Effector memory CD8-positive, alpha-beta T cell (primary cell): ENCODE measurements at places on chromosomes 2 and 18.

- DNase-seq, result no peak
These were observed 16.5 kb downstream of the LPIN1 start for GRCh38 chr2:11762799-11763461.

DNA sequence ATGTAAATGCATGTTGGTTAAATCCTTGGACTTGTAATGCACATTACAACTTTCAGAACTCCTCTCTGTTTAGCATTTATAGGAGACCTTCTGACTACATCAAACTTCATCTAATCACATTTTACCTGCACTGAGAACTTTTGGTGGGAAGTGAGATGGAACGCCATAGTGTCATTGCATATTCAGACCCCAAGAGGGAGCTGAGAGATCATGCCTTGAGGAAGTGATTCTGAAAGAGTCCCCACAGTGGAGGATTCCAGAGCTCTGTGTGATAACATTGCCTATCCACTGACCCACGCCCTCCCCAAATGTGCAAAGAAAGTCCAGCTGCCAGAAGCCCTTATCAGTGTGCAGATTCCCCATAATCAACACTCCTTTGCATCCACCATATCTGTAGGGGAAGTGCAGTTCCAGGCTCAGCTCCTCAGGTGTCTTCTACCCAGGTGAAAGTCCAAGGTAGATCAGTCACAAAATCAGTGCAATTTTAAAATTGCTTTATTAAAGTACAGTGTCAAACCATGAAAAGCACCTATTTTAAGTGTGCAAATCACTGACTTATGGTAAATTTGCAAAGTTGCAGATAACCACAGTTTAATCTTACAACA lies 212.4 kb downstream of the RPIA start:
- no peak for DNase-seq

DNA sequence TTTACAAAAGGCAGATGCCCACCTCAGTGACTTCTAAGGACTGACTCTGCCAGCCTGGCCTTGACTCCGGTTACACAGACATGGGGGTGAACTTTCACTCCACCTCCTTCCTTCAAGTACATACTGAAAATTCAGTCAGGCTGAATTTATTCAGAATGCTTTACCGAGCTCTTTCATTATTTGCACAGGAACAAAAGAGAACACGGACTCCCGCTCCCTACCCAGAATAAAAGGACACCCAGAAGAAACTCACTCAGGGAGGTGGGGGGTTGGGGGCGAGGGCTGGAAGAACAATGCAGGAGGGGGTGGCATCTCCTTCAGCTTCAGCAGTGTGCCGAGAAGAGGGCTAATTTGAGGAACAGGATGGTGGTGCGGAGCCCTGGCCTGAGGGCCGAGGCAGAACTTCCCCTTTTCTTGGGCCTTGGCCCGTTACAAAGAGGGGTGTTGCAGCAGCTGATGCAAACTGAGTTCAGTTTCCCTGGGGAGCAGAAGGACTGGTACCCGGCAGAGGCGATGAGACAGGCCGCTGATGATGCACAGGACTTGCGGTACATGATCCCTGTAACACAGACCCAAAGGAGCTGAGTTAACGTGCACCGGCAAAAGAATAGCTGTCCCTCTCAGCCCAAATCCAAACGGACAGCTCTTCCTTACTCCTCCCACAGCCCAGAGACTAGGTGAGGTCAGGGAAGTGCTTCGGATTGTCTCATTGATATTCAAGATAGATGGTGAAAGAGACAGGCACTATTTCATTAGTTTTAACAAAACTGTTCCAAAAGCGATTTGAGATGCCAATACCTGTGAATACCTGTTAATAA lies 24.1 kb downstream of the LYPD1 start:
- DNase-seq, result no peak

DNA sequence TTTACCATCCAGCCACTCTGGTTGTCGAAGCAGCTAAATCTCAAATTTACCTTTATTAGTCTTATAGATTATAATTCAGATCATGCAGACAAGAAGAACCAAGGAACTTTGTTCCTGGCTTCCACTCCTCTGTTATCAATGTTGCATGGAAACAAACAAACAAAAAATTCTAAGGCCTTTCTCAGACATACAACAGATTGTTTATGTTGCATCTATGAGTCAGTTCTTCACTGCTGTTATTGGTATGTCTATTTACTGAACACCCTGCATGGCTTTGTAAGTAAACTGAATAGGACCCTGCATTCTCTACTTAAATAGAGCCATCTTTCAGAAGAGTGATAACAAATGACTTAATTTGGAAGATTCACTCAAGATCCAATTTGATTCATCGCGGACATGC lies 1.6 kb upstream of the ANKRD44 start:
- no peak for DNase-seq

DNA sequence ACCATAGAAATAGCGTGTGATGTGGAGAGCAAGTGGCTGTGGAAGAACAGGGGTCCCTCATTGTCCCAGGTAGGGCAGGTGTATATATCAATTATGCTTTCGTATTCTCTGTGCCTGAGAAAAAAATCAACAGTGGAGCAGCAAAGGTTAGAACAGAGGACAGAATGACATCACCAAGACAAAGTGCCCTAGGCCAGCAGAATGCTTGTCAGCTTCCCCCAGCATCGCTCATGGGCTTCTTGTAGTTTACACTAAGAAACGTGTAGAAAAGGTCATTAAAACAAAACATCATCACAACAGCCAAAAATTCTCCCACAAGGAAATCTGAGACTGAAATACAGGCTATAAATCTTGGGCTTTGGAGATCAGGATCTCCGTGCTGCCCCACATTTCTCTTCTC lies 288.0 kb downstream of the TDRD15 start:
- no peak for DNase-seq

DNA sequence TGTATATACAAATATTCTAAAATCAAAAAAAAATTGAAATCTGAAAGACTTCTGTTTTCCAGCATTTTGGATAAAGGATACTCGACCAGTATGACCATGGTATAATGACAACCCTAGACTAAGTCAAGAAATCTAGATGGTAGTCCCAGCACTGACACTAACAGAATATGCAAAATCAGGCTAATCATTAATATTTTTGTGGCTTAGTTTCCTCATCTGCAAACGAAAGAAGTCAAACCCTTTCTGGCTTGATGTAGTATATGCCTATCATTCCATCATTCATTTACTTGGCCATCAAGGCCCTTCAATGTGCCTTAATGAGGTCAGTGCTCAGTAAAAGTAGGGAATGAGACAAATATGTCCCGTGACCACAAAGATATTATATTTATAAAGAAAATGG lies 83.5 kb downstream of the NCKAP5 start:
- DNase-seq, result no peak

- no peak for DNase-seq
These were observed 294.9 kb downstream of the DYSF start for GRCh38 chr2:71748227-71748626.

GRCh38 chr18:29644276-29644675 lies 1398.3 kb downstream of the DSC3 start:
- DNase-seq, result no peak

- no peak for DNase-seq
These were observed 1293.6 kb upstream of the ZEB2 start for GRCh38 chr2:145813481-145813880.

GRCh38 chr2:42267530-42267929 lies 93.5 kb downstream of the COX7A2L start:
- no peak for DNase-seq

GRCh38 chr2:42970151-42970550 lies 177.8 kb upstream of the HAAO start:
- no peak for DNase-seq

DNA sequence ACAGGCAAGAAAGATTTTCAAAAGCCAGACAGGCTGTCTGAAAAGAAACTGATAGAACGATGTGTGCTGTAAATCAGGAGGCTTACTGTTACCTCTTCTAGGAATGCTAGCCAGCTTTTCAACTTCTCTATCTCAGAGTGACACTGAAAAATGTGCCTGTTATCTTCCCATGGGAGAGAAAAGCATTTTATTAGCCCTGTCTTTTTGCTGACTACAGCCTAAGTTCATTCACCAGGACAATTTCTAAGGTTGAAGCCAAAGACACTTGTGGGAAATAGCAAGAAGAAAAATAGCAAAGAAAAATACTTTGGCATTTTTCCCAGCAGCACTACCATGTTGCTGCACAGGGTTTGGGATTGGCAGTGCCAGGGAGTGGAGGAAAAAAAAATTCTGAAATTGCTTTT lies 34.0 kb downstream of the ABCB11 start:
- DNase-seq, result no peak

DNA sequence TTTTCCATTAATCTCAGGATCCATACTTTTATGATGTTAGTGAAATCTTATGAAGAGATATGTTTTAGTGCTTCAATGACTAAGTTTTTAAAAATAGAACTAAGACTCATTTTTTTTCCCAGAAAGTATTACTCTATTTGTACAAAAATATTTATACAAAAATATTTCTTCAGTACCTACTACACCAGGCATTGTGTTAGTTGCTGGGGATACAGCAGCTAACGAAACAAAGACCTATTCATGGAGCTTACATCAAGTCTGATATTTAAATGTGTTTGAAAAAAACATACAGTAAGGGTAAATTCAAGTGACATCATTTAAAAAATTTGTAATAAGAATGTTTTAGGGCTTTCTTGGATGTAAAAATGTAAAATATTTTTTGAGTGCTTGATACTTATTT lies 11.6 kb downstream of the VAPA start:
- no peak for DNase-seq

- DNase-seq, result no peak
These were observed 679.0 kb upstream of the ACVR2A start for GRCh38 chr2:147165697-147166382.

- no peak for DNase-seq
These were observed 442.3 kb upstream of the HNMT start for GRCh38 chr2:137521653-137522619.

DNA sequence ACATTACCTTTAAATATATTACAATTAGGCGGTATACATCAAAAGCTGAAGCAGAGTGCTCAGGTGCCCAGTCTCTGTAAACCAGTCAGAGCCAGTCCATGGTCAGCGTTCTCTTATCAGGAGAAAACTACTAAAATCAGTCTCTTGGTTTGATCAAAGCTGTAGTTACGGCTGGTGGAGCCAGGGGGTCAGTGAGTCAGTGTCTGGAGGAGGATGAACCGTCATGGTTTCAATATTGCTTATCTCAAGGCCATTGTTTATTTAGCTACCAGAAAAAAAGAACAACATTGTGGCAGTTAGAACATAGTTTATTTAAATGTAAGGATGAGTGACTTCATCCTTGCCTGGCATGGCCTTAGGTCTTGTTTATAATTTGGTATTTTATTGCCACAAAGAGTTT lies 71.3 kb upstream of the NYAP2 start:
- DNase-seq, result no peak

GRCh38 chr2:219500135-219500534 lies 1.4 kb downstream of the GMPPA start:
- no peak for DNase-seq

DNA sequence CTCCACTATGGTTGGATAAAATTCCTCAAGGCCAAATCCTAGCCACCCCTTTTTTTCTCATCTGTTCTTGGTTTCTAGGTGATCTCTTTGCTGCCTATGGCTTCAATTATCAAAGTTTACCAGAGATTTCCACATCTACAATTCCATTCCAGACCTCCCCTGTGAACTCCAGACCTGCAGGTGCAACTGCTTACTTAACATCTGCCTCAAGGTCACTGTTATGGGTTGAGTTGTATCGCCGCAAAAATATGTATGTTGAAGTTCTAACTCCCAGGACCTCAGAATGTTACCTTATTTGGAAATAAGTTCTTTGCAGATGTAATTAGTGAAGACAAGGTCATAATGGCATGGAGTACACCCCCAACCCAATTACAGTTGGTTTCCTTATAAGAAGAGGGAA lies 60.4 kb upstream of the SOS1 start:
- no peak for DNase-seq

GRCh38 chr18:67705748-67706147 lies 189.2 kb upstream of the DSEL start:
- no peak for DNase-seq

- DNase-seq, result no peak
These were observed 100.7 kb downstream of the EHBP1 start for GRCh38 chr2:62806231-62806630.

GRCh38 chr2:134314202-134314601 lies 60.3 kb downstream of the MGAT5 start:
- DNase-seq, result no peak
